ENCODE measurements at places on chromosomes 2 and 18. TPM values are rescaled to one million over a fixed set of nuclear protein-coding genes. Genes with fewer than 3 reads are reported as not detected.

Gene RESP18
- total RNA-seq = not detected

Gene ARMC9
- total RNA-seq = 3.0 TPM

Gene UGT1A6
- total RNA-seq = not detected

Gene TNFRSF11A
- 5.7 TPM for total RNA-seq
